HCT116 (cell line): ENCODE measurements at places on chromosomes 2 and 18. TPM values are rescaled to one million over a fixed set of nuclear protein-coding genes. Genes with fewer than 3 reads are reported as not detected.

DNA sequence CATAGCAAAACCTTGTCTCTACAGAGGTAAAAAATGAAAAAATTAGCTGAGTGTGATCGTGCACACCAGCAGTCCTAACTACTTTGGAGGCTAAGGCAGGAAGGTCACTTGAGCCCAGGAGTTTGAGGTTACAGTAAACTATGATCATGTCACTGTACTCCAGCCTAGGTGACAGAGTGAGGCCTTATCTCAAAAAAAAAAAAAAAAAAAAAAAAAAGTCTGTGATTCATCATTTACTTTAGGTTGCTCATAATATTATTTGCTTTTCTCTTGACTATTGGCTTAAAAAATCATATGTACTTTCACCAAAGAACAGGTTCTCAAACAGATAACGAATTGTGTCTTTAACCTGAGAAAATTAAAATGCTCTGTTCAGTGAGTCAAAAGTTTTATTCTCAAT is 129.1 kb downstream of the MYO3B start:
- H3K27ac ChIP-seq, result no peak overlapping the region
- no peak overlapping the region for H3K4me3 ChIP-seq
- no peaks in the 10 kb centered on the region for H3K36me3 ChIP-seq
- DNase-seq, result no peak

- H3K27me3 ChIP-seq, result no peaks in the 10 kb centered on the region
- DNase-seq, result no peak
- peaks cover 15% of the 10 kb centered on the region for H3K4me1 ChIP-seq
These were observed 96.8 kb upstream of the PPP1CB start for GRCh38 chr2:28654663-28655320.

DLX2 gene
- 3.7 TPM for total RNA-seq

DNA sequence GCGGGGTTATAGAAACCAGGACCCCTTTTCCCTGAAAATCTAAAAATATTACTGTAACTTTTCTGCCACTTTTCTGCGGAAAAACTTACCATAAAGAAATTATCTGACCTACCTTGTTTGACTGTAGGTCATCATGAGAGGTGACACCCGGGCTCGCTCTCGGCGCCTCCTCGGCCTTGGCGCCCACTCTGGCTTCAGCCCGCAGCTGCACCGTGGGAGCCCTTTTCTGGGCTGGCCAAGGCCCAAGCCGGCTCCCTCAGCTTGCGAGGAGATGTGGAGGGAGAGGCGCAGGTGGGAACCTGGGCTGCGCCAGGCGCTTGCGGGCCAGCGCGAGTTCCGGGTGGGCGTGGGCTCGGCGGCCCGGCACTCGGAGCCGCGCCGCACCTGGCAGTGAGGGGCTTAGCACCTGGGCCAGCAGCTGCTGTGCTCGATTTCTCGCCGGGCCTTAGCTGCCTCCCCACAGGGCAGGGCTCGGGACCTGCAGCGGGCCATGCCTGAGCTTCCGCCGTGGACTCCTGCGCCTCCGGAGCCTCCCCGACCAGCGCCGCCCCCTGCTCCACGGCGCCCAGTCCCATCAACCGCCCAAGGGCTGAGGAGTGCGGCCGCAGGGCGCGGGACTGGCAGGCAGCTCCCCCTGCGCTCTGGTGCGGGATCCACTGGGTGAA is 107.7 kb upstream of the DNAJC10 start:
- no peak for DNase-seq
- H3K27me3 ChIP-seq, result no peaks in the 10 kb centered on the region
- H3K36me3 ChIP-seq, result no peaks in the 10 kb centered on the region

DNA sequence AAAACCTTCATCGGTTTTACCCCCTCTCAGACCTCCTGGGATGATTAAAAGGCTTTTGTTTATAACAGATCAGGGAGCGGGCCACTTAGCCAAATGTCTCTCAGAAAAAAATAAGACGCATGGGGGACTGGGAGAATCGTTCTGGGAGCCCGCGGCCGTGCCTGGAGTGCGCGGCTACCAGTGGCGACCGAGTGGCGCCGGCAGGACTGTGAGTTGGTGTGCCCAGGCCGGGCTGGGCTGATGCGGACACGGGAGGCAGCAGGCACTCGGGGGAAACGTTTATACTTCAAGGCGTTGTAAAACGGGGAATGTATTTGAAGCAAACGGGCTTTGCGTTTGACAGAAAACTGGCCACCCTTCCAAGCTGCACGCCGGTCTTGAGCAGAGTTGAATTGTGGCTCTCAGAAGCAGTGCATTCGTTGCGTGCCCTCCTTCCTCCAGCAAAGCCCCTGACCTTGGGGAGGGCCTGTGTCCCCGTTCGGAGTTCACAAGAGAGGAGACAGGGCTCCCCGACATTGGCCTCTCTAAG is 4.7 kb upstream of the HOXD10 start:
- DNase-seq, result no peak
- H3K27ac ChIP-seq, result no peak overlapping the region
- no peaks in the 10 kb centered on the region for H3K4me1 ChIP-seq
- no peaks in the 10 kb centered on the region for H3K27me3 ChIP-seq

SSB gene
- 117 TPM for total RNA-seq

- H3K4me1 ChIP-seq, result no peaks in the 10 kb centered on the region
- no peak overlapping the region for H3K27ac ChIP-seq
- no peaks in the 10 kb centered on the region for H3K36me3 ChIP-seq
- no peak overlapping the region for H3K4me3 ChIP-seq
These were observed 31.8 kb downstream of the SLC9A4 start for GRCh38 chr2:102504833-102505232.

- no peaks in the 10 kb centered on the region for H3K4me1 ChIP-seq
- DNase-seq, result no peak
- H3K36me3 ChIP-seq, result no peaks in the 10 kb centered on the region
- no peaks in the 10 kb centered on the region for H3K27me3 ChIP-seq
These were observed 38.0 kb upstream of the EPAS1 start for GRCh38 chr2:46258937-46259776.

DNA sequence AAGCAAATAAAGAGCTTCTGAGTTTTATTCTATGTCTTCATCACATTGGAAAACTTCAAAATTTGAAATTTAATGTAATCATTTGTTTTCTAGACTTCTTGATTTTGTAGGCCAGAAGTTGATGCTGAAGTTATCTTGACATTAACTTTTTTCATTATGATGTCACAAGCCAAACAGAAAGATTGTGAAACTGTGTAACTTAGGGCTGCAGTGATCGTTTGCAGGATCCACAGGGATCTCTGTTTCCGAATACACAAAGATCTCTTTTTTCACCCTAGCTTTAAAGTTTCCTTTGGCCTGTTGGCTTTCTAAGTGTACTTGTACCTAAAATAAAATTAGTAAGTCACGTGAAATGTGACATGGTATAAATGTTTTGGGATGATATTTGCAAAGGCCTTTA is 594.9 kb upstream of the CDH2 start:
- no peak overlapping the region for H3K27ac ChIP-seq
- DNase-seq, result no peak
- H3K4me3 ChIP-seq, result no peak overlapping the region
- H3K36me3 ChIP-seq, result no peaks in the 10 kb centered on the region
- no peaks in the 10 kb centered on the region for H3K27me3 ChIP-seq

GRCh38 chr18:39299152-39299551 is 1733.6 kb upstream of the CELF4 start:
- H3K4me1 ChIP-seq, result no peaks in the 10 kb centered on the region
- H3K27ac ChIP-seq, result no peak overlapping the region
- no peaks in the 10 kb centered on the region for H3K27me3 ChIP-seq
- DNase-seq, result no peak

GRCh38 chr2:71154798-71155197 is 24.4 kb downstream of the MPHOSPH10 start:
- no peak overlapping the region for H3K27ac ChIP-seq
- no peaks in the 10 kb centered on the region for H3K4me1 ChIP-seq
- no peak overlapping the region for H3K4me3 ChIP-seq
- H3K36me3 ChIP-seq, result 0 out of 2 replicates have a peak, but pooled peaks cover 2% of the 10 kb centered on the region
- H3K27me3 ChIP-seq, result no peaks in the 10 kb centered on the region

DNA sequence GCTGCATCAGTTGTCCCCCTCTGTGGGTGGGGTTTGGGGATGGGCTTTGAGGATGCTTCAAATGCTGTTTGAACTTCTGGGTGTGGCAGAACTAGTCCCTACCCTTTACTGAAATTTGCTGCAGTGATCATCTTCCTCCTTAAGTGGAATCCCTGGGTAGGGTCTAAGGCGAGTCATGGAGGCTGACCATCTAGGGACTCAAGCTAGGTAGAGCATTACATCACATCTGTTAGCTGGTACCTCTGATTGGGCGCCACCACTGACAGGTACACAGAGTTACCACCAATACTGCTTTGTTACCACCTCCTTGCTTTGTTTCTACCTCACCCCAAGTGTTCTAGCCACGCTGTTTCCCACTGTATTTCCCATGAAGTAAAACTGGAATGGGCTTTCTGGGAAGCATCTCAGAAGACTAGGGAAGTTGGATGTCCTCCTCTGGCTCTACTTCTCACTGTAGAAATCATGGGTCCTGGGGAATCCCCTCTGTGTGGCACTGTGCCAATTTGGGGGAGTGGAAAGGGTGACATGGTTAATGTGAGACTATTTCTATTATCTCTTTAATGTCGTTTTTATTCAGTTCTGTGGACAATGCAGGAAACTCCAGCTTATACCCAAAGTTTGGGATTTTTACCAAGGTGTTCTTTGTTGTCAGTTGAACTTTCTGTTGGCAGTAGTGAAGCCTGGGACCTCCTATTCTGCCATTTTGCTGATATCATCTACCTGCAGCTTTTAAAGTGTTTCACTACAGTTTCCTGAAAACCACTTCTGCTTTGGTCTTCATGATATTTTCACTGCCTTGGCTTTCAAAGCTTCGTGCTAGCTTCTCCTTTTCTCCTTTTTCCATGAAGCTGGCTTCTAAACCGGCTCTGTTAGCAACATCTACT is 14.5 kb upstream of the SULT1C4 start:
- H3K36me3 ChIP-seq, result no peaks in the 10 kb centered on the region
- H3K4me3 ChIP-seq, result no peak overlapping the region
- DNase-seq, result no peak
- H3K27me3 ChIP-seq, result no peaks in the 10 kb centered on the region
- no peak overlapping the region for H3K27ac ChIP-seq

GRCh38 chr2:54464341-54464740 is 8.2 kb downstream of the SPTBN1 start:
- DNase-seq, result no peak
- H3K4me1 ChIP-seq, result no peaks in the 10 kb centered on the region
- H3K4me3 ChIP-seq, result no peak overlapping the region
- H3K27me3 ChIP-seq, result no peaks in the 10 kb centered on the region
- no peak overlapping the region for H3K27ac ChIP-seq

DNA sequence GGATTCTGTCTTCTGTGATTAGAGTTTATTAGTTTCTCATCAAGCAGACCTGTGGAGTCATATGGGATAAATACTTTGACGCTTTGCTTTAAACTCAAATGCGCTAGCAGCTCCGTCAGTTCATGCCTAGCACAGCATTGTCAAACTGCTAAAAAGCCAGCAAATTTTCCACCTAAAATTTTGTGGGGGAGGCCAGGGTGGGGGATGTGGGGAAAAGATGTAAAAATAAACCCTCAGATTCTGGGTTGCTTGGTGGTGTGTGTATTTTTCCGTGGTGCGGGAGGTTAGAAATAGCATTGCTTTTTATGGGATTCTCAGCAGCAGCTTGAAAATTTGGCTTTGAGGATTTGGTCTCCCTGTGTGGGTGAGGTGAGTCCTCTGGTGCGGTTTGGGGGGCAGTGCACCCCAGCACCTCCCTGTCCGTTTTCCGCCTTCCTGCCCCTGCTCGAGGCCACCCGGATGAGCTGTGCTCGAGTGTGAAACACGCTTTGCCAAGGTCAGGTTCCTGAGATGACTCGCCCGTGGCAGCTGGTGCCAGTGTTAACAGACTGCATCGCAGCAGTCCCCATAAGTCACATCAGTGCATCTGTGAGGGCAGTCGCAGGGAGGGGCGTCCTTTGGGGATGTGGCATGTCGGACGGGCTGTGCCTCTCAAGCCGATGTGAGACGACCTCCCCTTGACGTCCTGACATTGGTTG is 65.9 kb downstream of the LDLRAD4 start:
- peaks cover 3% of the 10 kb centered on the region; the same call in 1 of the 2 replicates for H3K27me3 ChIP-seq
- H3K4me3 ChIP-seq, result no peak overlapping the region
- no peaks in the 10 kb centered on the region for H3K4me1 ChIP-seq
- no peaks in the 10 kb centered on the region for H3K36me3 ChIP-seq
- H3K27ac ChIP-seq, result no peak overlapping the region
- DNase-seq, result no peak

DNAH6 gene
- 1.6 TPM for total RNA-seq

DNA sequence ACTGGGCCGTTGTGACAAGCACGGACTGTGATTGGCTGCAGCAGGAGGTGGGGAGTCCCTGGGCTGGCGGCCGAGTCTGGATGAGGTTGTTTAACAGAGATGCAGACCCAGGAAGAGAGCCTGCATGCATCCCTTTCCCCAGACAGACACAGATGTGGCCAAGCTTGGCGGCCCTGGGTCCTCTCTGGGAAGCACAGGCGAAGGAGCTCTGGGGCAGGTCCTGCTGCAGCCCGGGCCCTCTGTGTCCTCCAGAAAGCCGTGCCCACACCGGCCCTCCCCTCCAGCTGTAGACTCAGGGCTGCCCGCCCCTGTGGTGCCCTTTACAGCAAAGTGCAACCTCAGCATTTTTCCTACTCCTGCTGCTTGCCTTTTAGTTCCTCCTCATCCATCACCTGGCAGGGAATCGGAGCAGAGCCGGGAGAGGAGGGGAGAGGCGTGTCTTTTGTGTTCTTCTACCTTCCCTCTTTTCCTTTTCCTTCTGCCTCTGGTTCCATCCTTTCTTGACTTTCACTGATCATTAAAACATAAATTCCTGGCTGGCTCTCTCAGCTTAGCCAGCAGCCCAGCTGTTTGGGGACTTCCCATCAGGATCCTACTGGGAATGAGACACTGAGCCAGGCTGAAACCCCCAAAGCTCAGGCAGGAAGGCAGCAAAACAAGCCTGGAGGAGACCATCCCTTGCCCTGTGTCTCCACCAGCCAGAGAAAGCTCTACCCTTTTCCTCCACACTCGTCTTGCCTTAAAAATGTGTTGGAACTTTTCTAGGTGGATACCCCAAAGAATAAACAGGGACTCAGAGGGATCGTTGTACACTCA is 75.0 kb downstream of the CTIF start:
- H3K36me3 ChIP-seq, result no peaks in the 10 kb centered on the region
- H3K4me1 ChIP-seq, result peaks cover 5% of the 10 kb centered on the region; the same call in 1 of the 2 replicates
- no peak for DNase-seq
- H3K4me3 ChIP-seq, result no peak overlapping the region
- no peaks in the 10 kb centered on the region for H3K27me3 ChIP-seq

PCARE gene
- not detected for total RNA-seq

NLRC4 gene
- not detected for total RNA-seq

DNA sequence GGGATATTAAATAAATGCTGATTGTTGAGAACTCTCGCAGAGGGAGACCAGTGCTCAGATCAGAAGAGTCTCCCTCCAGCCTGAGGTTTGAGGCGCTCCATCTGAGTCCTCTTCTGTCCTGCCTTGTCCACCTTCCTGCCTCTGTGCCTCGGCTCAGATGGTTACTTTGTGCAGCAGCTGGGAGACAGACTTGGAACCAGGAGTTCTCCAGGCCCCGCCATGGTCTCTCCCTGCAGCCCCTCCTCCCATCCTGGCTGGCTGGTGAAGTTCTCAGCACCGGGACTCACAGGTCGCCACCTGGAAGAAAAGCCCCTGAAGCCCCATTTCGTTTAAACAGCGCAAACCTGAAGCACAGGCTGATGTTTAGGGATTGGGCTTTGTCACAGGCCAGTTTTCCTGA is 60.6 kb downstream of the DDX1 start:
- no peak overlapping the region for H3K27ac ChIP-seq
- no peaks in the 10 kb centered on the region for H3K4me1 ChIP-seq
- H3K27me3 ChIP-seq, result peaks cover 8% of the 10 kb centered on the region; the same call in 1 of the 2 replicates
- H3K4me3 ChIP-seq, result no peak overlapping the region

GRCh38 chr2:134670955-134671354 is 47.8 kb downstream of the TMEM163 start:
- DNase-seq, result no peak
- H3K27ac ChIP-seq, result no peak overlapping the region
- no peaks in the 10 kb centered on the region for H3K4me1 ChIP-seq
- no peaks in the 10 kb centered on the region for H3K36me3 ChIP-seq
- H3K4me3 ChIP-seq, result no peak overlapping the region

COLEC12 gene
- not detected for total RNA-seq
